ENCODE measurements at places on chromosomes 7 and 10. TPM values are rescaled to one million over a fixed set of nuclear protein-coding genes. Genes with fewer than 3 reads are reported as not detected.

- DNase-seq, result peak; percentile 29
Measured at GRCh38 chr7:129610709-129611245, 743 bp upstream of the NRF1 start.

- no peak for DNase-seq
Measured at GRCh38 chr7:27759491-27759890, 19.5 kb downstream of the TAX1BP1 start.

DNA sequence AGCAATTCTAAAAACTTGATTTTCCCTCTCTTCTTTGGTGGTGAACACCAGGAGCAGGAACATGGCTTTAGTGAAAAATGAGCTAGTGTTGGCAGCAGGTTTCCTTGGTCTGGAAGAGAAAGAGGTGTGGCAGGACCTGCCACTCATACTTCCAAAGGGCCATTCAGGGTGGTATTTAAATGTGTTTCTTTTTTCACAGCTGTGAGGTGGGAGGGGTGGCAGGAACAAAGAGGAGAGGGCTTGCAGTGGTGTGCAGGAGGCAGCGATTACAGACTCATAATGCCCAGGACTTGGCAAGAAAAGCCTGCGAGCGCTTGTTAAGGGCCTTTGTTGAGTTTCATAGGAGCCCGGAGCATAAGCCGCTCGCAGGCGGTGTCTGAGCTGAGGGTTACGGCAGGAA, 36.8 kb downstream of the WIPF3 start:
- DNase-seq, result no peak

GRCh38 chr10:598415-599170, 90.9 kb downstream of the DIP2C start:
- no peak for DNase-seq

DNA sequence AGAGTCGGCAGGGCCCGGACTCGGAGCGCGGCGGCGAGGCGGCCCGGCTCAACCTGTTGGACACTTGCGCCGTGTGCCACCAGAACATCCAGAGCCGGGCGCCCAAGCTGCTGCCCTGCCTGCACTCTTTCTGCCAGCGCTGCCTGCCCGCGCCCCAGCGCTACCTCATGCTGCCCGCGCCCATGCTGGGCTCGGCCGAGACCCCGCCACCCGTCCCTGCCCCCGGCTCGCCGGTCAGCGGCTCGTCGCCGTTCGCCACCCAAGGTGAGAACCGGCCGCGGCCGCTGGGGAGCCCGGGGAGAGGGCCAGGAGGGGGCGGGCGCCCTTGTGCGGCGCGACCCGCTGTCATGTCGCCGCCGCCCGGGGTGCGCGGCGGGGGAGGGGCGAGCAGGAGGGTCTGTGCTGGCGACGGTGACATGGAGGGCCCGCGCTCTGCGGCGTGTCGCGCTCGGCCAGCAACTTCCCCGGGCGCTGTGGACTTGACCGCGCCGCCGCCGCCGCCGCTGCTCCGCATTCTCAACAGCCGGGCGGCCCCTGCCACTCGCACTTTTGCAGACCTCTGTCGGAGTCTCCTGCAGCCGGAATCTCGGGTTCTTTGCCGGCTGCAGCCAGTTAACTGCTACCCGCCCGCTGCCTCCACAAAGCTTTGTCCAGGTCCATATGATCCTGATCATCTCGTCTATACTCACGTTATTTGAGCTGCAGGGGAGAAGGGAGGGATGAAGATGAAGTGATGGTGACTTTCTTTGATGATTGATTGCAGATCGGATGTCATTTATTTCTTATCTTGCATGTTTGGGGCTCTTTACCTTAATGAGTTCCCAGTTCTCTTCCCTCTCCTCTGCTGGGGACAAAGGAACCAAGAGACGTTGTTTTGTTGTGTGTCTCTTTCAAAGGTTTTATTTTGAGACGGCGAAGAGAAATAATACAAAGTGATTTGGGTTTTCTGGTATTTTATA, 869 bp downstream of the TRIM24 start:
- peak; percentile 61 for DNase-seq

- DNase-seq, result peak; percentile 74
Measured at GRCh38 chr10:121927318-121927840, 452 bp downstream of the ATE1 start.

DNA sequence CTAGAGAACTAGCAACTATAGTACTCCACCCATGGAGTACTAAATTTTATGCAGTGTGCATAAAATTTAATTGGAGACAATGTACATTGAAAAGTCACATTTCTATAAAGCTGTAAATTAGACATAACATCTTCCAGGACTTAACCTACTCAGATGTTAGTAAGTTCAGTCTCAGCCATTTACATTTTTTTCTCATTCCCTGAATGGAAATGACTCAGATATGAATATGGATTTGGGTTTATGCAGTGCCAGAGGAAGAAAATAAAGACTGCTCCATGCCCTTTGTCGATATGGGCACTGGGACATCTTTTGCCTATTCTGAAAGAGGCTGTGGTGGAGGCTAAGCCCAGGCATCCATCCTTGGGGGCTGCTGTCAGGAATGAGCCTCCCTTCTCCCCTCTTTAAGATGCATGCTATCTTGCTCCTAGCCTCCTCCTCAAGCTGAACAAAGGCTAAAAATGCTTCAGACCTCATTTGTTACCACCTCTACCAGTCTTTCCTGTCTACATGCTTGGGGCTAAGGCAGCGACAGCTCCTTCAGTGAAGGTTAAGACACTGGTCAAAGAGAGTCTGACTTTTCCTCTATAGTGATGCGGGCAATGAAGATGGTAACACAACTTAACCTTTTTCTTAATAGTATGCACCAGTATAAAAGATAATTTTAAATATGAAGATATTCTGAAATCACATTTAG, 486.8 kb upstream of the ANKRD30A start:
- no peak for DNase-seq

- no peak for DNase-seq
Measured at GRCh38 chr10:75940742-75941141, 509.3 kb downstream of the LRMDA start.

GRCh38 chr10:44659320-44659719, 251.8 kb upstream of the TMEM72 start:
- DNase-seq, result no peak

DNA sequence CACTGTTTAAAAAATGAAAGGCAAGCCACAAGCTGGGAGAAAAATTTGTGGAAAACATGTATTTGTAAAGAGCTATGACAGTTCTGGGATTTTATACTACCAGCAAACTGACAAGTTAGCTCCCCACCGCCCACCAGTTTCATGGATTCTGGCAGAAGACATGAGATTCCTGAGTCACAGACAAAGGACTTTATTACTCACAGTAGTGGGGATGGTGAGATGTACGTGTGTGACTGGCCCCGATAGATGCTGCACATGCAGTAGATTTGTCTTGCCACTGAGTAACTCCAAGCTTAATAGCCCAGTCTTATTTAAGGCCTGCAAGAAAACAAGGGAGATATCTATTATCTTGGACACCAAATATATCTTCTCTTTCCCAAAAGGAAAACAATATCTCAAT, 281.7 kb downstream of the AHR start:
- no peak for DNase-seq

- no peak for DNase-seq
Measured at GRCh38 chr10:36209480-36209879, 567.4 kb upstream of the FZD8 start.

GRCh38 chr7:47221826-47222225, 360.1 kb downstream of the TNS3 start:
- no peak for DNase-seq

- DNase-seq, result no peak
Measured at GRCh38 chr10:88874281-88874680, 5.8 kb upstream of the STAMBPL1 start.

DNA sequence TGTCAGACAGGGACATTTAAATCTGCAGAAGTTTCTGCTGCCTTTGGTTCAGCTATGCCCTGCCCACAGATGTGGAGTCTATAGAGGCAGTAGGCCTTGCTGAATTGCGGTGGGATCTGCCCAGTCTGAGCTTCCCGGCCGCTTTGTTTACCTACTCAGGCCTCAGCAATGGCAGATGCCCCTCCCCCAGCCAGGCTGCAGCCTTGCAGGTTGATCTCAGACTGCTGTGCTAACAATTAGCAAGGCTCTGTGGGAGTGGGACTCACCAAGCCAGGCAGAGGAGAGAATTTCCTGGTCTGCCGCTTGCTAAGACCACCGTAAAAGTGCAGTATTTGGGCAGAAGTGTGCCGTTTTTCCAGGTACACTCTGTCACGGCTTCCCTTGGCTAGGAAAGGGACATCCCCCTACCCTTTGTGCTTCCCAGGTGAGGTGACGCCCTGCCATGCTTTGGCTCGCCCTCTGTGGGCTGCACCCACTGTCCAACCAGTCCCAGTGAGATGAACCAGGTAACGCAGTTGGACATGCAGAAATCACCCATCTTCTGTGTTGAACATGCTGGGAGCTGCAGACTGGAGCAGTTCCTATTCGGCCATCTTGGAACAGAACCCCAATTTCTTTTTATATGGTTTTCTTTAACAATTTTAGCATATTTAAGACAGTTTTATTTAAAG, 28.4 kb upstream of the VWDE start:
- no peak for DNase-seq

GRCh38 chr7:18996583-18996982, 120.9 kb downstream of the TWIST1 start:
- DNase-seq, result no peak

DNA sequence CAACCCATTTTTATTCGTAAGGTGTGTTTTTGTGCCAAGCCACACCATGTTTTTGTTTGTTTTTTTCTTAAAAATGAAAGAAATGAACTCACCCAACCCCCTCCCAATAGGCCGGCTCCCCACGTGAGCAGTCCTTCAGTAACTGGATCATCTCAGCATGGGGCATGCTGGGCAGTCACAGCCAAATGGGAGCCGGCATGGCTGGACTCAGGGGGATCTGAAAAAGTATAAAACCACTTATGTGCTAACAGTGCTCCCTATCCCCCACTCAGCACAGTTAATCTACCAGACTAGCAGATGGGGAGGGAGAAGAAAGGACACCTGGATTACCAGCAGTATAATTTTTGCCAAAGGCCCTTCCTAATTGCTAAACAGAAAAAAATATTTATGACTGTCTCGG, 39.3 kb downstream of the BAZ1B start:
- DNase-seq, result no peak

DNA sequence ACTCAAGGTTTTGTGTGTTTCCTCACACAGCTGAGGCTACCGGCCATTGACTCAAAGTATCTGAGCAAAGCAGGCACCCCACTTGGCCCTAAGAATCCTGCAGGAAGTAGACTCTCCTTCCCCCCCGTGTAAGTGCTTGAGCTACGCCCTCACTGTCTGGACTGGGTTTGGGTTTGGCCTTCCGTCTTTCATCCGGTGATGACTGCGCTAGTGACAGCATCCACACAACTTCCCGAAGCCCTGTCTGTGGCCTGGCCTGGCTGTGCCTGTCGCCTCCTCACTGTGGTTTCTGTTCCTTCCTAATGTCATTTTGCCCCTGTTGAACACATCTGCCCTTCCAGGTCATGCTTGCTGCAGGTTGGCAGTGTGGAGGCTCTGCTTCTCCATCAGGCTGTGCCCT, 14.5 kb downstream of the C7orf57 start:
- no peak for DNase-seq

GRCh38 chr10:46293832-46294640, 7.2 kb downstream of the ANTXRL start:
- DNase-seq, result no peak

- DNase-seq, result no peak
Measured at GRCh38 chr10:118978316-118978997, 51.1 kb upstream of the NANOS1 start.

DNA sequence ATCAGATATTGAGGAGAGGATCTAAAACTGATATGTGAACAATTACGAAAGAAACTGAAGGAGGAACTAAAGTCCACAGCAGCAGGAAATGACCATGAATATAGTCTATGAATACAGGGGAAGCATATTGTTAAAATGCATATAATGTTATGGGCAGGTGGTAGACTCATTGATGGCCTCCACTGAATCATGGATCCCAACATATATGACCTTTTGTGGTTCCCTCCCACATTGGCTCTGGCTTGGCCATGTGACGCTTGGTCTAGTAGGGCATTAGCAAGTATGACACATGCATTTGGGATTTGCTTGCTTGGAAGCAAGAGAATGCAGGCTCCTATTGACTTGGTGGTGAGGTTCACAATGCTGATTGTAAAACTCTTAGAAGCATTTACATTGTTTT, 55.2 kb upstream of the RAB18 start:
- no peak for DNase-seq

- DNase-seq, result no peak
Measured at GRCh38 chr10:100339236-100339635, 7.8 kb upstream of the SCD start.

DNA sequence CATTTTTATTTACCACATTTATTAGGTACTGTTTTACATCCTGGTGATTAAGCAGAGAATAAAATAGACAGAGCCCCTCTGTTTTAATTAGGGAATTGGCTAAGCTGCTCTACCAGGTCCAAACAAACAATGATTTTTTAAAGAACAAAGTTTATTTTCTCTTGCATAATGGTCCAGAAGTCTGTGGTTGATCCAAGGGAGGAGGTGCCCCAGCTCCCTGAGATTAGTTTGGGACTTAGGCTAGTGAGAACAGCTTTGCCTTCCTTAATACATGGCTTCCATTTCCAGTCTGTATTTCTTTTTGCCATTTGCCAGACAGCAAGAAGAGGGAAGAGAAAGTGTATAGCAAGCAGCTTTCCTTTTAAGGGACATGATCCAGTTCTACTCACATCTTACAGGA, 2.9 kb upstream of the MIOS start:
- no peak for DNase-seq

DNA sequence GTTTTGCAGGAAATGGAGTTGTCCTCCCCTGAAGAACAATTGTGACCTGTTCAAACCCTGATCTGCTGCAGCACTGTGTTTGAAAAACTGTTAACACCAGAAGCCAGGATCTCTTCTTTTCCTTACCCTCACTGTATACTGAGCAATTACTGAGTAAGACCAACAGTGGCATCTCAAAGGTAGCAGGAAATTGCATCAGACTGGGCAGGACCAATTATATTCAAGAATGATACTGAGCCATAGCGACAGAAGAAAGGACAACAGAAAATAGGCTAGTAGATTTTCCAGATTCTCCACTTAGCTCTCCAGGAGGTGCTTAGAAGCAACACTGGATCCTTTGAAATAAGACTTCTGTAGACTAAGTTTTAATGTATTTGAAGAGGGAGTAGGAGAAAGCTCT, 57.4 kb upstream of the INHBA start:
- no peak for DNase-seq

- no peak for DNase-seq
Measured at GRCh38 chr7:139091677-139091996, 17.9 kb downstream of the ZC3HAV1 start.

- no peak for DNase-seq
Measured at GRCh38 chr7:90532231-90532929, 62.9 kb downstream of the PTTG1IP2 start.

UCN3 gene
- total RNA-seq, result 4.0 TPM

PCBD1 gene
- 196 TPM for total RNA-seq

ANAPC16 gene
- 85.2 TPM for total RNA-seq

GNA12 gene
- 24.8 TPM for total RNA-seq

SKIDA1 gene
- 0.10 TPM for total RNA-seq
